ENCODE measurements at places on chromosomes 3 and 15.
A peak's percentile ranks its signal among the peaks of the same experiment; 100 is the strongest.

DNA sequence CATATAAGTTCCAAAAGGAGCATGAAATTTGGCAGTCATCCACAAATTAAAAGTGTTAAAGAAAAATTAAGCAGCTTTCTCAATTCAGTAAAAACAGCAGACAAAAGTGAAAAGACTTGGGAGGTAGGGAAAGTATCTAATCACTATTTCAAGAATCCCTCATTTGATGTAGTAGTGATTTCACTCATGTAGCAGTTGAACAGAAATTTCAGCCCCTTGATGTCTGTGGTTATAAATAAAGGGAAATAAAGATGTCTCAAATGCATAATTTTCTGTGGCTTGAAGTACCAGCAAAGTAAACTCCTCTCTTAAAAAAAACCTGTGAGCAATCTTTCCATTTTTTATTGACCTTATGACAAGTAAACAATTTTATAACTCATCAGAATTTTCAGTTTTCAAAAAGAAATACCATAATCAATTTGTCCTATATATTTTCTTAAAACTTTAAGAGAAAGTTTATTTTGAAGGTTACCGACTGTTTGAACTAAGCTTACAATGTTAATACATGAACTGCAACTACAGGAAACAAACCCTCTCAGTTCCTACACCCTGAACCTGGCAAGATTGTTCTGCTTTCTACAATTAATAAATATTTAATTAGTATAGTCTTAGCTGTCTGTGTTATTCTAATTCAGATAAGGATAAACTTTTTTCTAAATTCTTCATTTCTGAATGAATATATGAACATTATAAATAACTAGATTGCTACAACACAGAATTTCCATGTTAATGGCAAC lies 94.2 kb downstream of the CBLB start:
- no peak for DNase-seq

DNA sequence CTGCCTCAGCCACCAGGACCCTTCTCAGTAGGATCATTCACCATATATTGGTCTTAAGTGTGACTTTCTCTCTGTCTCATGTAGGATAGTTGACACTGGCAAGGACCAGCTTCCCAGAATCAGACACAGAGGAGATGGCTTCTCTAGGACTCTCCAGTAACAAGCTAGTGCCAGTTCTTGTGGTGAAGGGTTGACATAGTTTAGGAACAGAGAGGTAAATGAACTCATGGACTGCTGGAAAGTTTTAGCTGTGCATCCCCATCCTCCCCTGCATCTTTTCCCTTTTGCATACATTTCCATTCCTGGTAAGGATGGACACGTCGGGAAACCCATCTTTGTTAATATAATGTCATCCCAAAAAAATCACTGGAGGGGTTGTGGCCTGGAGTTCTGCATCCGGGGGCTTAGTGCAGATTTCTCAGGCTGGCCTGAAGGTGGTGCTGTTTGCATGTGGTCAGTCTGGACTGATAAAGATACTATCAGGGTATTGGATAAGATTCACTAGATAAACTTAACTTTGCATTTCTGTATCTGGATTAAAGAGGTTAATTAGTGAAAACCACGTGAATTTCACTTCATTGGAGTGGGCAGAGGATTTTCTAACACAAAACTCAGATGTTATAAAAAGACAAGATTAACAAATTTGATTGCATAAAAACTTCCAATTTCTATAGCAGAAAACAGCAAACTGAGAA lies 110.8 kb downstream of the TBC1D2B start:
- DNase-seq = peak; percentile 77

GRCh38 chr3:13139471-13140065 lies 66.3 kb upstream of the IQSEC1 start:
- DNase-seq = no peak

GRCh38 chr15:88178631-88179030 lies 77.9 kb downstream of the NTRK3 start:
- no peak for DNase-seq

DNA sequence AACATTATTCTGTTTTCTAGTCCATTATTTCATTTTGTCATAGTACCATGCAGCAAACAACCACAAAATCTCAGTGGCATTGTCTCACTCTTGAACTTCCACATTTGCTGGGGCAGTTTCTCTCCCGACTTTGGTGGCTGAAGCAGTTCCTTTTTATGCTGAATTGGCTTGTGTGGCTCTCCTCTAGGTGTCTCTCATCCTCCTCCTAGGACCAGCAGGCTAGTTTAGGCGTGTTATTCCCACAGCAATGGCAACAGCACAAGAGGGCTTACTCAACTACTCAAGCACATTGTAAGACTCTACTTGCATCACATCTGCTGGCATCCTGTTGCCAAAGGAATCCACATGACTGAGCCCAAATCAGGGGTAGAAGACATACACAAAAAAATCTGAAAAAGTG lies 201.8 kb upstream of the KCNH8 start:
- peak; percentile 31 for DNase-seq

DNA sequence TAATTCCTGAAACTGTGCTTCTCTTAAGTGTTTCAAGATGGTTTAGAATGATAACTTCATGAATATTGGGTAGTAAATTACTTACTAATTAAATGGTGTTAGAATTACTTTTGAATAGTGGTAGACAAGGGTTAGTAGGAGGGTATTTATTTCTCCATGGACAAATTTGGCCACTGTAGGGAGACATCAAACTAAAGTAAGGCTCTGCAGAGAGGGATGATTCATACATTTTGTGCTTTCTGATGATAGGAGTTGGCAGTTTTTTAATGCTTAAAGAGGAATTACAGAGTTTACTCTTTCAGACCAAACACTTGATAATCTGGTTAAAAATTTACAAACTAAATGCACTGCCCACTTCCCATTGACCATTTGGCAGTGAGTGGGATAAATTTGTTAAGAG lies 127.6 kb downstream of the NAALADL2 start:
- no peak for DNase-seq

- no peak for DNase-seq
These were observed 81.7 kb upstream of the DPH6 start for GRCh38 chr15:35627696-35628095.

DNA sequence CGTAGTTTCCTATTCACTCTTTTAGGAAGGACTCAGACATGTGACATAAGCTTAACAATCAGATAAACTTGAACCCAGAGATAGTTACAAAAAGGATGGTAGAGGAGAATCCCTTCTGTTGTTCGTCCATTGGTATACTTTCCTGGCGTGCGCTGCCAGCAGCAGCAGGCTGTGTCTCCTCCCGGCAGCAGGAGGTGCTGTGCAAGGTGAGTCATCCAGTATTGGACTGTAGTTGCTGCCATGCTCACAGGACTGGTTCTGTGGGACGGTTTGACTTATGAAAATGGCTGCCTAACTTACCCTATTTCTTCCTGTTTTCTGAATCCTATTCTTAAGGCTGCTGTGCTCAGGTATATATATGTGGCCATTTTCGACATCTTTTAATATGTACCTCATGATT lies 253.4 kb upstream of the LRRC3B start:
- peak; percentile 33 for DNase-seq

GRCh38 chr3:16382845-16383244 lies 117.8 kb downstream of the OXNAD1 start:
- DNase-seq = no peak

DNA sequence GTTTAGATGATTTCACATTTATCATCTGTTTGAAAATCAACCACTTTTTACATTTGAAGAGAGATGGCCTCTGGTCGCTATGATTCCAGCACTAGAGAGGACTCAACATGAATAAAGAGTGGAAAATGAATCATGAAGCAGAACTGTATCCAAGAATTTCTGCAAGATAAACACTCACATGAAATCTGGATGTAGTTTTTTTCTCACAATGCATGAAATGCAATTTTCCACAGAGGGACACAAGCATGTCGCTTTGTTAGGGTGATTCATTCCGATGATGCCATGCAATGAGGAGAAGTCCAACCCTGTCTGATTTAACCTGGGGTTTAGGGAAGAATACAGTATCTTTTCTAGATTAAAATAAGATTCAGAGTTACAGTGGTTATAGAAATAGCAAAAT lies 50.4 kb upstream of the ADCY5 start:
- no peak for DNase-seq

GRCh38 chr3:89340408-89340807 lies 233.0 kb downstream of the EPHA3 start:
- DNase-seq = no peak

- DNase-seq = peak; percentile 54
These were observed 17.6 kb downstream of the SLC6A20 start for GRCh38 chr3:45778761-45779201.

DNA sequence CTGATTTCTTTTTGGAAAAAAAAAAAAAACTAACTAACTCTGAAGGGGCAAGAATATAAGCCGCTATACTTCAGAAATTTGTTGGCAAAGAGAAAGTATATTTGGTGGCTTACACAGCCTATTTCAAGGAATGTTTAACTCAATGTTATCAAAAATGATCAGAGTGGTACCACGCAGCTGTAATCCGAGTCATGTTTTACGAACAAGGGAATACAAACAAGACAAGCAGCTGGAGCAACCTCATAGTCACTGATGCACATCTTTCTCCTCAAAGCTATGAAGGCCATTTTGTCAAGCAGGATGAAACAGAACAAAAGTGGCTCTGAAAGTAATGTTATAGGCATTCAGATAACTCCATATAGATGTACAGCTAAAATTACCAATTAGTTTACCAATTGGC lies 81.2 kb downstream of the SCAPER start:
- no peak for DNase-seq

DNA sequence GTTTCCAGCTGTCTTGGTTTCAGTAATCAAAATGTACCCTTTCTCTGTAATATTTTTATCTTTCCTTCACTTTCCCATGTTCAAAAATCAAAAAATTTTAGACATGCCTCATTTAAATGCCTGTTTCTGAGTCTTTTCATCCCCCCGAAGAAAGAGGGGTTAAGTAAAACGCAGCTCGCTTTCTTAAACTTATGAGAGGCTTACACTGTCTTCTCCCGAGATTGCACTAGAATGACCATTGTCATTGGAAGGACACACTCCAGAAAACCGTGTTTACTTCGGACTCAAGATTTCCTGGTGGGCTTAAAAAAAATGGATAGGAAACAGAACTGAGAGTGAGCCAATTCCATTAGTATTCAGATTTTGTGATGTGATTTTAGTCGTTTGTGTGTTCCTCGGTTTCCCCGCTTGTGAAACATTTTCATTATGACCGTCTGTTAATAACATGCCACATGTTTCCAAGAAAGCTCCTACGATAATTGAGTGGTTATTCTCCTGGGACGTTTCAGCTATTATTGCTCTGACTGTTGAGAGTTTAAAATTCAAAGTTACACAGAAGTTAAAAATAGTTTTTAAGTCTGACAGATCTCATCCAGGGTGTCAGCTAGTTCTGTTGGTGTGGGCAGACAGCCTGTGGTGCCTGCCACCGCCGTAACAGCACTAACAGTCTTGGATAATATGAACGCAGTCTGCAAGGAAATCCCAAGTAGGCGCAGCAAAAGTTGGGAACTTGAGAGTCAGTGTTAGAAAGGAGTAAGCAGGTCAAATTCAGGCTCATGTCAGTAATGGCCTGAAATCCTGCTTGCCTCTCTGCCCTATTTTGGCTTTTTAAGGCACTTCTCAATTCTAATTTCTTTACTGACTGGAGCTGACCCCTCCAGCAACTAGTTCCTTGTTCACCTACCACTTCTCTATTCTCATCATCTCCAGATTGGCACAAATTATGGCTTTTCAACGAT lies 1.5 kb downstream of the CRYBG3 start:
- DNase-seq = no peak

DNA sequence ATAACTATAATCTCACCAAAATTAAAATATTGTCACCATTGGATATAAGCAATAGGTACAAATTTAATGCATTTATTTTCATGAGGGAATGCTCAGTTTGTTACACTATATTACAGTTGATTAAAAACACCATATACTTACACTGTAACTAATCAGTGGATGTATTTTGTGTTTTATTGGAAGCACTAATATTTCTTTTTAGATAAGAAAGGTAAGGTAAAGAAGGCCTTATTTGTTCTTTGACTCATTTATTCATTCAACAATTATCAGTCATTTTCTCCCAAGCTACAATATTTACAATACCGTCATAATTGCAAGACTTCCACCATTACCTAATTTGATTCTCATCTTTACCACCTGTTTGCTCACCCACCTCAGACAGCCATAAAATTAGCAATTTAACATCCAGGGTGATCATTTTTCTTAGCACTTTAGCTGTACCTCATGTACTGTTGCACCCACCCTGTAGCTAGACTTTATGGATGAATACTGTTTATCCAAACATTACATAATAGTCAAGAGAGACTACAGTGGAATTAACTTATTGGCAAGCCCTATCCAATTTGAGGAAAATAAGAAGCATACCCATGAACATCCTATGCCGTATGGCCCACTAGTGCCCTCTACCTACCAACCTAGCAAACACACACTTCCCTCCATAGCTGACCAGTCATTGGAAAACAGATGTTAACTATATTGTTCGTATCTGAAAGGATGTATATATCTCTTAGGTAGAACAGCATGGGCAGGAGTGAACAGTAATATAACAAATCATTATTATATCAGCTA lies 229.6 kb downstream of the BBX start:
- peak; percentile 28 for DNase-seq

DNA sequence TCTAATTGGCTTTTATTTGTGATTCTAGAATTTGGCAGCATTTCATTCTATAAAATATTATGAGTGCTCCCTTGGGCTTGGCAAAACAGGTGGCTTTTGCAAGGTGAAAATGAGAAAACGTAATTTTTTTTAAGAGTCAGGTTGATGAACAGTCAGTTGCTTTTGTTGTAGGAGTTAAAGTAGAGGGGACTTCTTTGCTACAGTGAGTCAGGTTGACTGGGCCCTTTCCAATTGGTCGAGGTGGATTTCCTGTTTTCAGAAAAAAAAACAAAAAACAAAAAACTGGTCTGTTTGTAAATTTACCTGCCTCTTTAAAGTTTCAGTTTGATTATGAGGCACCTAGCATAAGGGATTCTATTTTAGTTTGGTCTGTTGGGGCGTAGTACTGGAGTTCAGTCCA lies 1469.4 kb upstream of the GBE1 start:
- peak; percentile 4 for DNase-seq

- no peak for DNase-seq
These were observed 86.5 kb downstream of the ANKRD28 start for GRCh38 chr3:15711281-15711680.

DNA sequence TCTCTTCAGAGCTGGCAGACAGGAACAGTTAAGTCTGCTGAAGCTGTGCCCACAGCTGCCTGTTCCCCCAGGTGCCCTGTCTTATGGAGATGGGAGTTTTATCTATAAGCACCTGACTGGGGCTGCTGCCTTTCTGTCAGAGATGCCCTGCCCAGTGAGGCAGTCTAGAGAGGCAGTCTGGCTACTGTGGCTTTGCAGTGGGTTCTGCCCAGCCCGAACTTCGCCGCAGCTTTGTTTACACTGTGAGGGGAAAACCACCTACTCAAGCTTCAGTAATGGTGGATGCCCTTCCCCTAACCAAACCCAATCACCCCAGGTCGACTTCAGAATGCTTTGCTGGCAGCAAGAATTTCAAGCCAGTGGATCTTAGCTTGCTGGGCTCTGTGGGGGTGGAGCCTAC lies 91.2 kb downstream of the SLC25A26 start:
- no peak for DNase-seq

Measured in iPS-NIHi11 (cell line).